HFF-Myc (cell line): ENCODE measurements at places on chromosomes 1 and 21.
A peak's percentile ranks its signal among the peaks of the same experiment; 100 is the strongest.

DNA sequence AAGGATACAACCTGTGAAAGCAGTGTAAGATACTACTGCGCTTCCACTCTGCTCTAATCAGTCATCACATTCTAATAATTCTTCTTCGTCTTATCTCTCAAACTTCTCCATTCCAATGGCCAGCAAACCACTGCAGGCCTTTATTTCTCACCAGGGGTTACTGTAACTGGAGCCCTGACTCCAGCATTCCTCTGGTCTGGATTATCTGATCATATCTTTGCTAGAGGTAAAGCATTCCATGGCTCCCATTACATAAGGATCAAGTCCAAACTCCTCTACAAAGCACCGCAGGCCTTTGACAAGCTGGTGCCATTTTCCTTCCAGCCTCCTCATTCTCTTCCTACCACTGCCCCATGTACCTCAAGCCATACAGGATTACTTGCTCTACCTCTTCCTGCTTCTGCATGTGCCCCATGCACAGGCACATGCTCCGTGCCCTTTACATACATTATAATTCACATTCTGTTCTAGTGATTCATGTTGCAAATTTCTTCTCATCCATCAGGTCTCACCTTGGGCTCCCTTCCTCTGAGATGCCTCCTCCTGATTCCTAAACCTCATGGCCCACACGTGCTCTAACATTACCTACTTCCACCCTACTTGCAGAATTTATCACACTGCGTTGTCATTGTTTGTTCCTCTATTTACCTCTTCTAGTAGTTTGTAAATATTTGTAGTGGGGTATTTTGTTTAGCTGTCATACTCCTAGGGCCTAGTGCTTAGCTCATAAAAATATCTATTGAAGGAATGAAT, 9.3 kb upstream of the SERBP1 start:
- DNase-seq: no peak

- no peak for DNase-seq
These were observed 141.8 kb downstream of the HIVEP3 start for GRCh38 chr1:41776891-41777441.

DNA sequence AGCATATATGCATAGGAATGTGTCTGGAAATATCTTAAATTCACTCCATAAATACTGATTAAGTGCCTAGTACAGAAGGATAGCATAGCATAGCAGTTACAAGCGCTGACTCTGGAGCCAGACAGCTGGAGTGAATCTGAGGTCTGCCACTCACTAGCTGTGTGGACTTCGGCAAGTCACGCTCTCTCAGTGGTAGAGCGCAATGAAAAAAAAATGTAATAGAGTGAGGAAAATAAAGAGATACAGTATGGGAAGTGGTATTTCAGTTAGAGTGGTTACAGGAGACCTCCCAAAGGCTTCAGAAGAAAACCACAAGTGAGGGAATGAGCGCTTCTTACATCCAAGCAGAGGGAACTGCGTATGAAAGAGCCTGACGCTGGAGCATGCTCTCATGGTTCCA, 338.9 kb upstream of the PRMT6 start:
- no peak for DNase-seq

- DNase-seq: no peak
These were observed 143.2 kb upstream of the EDN2 start for GRCh38 chr1:41627491-41628280.

DNA sequence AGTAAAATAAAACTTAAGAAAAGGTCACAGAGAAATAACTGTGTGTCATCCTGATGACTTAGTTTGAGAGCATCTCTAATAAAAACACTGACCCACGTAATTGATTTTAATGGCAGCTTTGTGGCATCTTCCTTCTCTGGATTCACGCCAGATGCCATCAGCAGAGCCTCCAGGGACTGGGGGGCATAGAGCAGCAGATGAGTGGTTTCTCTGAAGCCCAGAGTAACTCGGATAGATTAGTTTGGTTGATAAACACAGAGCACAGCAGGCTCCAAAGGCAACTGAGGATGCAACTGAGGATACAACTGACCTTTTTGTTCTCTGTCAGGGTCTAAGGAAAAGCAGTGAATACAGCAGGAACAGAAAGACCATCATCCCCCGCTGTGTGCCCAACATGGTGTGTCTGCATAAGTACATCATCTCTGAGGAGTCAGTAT, 180.8 kb downstream of the RPS6KC1 start:
- no peak for DNase-seq

GRCh38 chr1:1281533-1282321, 1.5 kb downstream of the SCNN1D start:
- no peak for DNase-seq

DNA sequence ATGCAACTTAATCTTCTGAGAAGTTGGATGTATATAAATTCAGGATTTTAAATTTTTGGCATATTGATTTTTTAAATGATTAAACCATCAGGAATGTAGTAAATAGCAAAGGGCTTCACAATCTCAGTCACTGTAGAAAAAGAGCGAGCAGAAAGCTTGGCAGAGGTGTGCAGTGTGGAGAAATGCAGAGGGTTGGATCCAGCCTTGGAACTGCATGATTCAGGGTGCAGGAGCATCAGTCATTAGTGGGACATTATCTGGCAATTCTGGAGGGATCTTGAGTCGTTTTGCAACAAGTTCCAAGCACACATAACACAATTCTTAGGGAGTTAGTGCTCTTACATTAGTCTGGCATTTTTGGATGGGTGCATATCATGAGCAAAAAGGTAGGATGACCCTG, 267.9 kb downstream of the PLA2G4A start:
- no peak for DNase-seq

- DNase-seq: no peak
These were observed 18.2 kb downstream of the PRRX1 start for GRCh38 chr1:170682169-170682568.

- DNase-seq: peak; percentile 14
These were observed 195.2 kb upstream of the JUN start for GRCh38 chr1:58979086-58979485.

- no peak for DNase-seq
These were observed 352.5 kb upstream of the VAMP3 start for GRCh38 chr1:7418442-7419080.

GRCh38 chr1:119225831-119226230, 85.4 kb upstream of the WARS2 start:
- no peak for DNase-seq

- no peak for DNase-seq
These were observed 1.3 kb downstream of the JAM2 start for GRCh38 chr21:25640202-25640942.

DNA sequence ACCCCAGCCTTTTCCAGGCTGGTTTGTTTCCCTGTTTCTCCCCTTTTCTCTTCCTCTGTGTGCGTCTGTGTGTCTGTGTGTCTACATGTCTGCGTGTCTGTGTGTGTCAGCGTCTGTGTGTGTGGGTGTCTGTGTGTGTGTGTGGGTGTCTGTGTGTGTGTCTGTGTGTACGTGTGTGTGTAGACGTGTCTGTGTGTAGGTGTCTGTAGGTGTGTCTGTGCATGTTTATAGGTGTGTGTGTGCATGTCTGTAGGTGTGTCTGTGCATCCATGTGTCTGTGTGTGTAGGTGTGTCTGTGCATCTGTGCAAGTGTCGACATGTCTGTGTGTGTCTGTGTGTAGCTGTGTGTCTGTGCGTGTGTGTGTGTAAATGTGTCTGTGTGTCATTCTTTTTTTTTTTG, 3.3 kb downstream of the TTLL10 start:
- no peak for DNase-seq

DNA sequence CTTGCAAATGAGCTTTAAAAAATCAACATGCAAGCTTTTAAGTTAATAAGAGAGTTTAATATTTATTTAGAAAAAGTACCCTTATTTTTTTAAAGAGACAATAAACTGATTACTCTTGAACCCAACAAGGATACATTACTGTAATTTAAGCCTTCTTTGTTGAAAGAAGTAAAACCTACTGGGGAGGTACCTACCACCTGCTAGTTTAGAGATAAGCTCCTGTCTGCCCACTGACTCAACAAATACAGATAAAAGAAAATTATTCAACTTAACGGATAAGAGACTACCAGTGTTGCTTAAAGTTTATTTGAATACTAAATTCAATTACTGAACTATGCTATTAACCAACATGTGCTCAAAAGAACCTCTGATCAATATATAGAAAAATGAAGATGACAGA, 23.1 kb downstream of the USP24 start:
- DNase-seq: no peak

- no peak for DNase-seq
These were observed 88.4 kb downstream of the DPYD start for GRCh38 chr1:97832481-97832880.

GRCh38 chr1:111988743-111989453, 570 bp downstream of the KCND3 start:
- no peak for DNase-seq

DNA sequence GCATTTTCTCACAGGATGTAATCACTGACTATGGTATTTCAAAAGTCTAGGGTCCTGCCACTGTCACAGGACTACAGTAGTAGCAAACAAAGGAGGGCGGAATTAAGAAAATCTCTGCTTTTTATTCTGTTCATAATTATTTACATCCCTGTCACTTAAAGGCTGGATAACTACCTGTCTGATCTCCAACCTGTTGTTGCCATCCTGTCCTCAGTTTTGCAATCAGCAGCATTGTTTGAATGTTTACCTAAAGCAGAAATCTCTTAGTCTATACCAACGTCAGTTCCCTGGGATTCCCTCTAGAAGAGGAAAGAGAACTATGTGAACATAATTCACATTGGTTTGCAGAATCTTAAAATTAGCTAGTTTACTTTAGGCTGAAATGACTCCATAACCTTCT, 218.5 kb downstream of the PBX1 start:
- DNase-seq: no peak

DNA sequence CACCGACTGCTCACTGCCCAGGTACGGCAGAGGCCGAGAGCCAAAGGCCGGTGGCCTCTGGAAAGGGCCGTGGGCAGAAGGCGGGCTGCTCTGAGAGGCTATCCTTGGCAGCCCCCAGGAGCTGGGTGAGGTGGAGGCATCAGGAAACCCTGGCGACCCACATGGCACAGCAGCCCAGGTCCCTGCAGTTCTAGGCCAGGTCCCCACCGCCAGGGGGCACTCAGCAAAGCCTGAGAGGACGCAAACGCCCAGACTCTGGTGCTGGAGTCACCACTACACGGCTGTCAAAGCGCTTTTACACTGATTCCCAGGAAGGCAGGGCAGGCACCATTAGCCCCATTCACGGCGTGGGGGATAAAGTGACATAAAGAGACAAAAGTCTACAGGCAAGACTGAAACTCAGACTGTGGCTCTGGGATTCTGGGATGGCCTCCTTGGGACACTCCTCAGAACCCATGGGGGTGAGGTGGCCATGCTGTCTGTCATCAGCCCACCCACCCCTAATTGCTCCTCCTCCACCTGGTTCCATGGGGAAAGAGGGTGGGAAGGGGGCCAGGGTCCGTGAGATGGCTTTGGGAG, 4.9 kb downstream of the PLEKHG5 start:
- DNase-seq: peak; percentile 67

DNA sequence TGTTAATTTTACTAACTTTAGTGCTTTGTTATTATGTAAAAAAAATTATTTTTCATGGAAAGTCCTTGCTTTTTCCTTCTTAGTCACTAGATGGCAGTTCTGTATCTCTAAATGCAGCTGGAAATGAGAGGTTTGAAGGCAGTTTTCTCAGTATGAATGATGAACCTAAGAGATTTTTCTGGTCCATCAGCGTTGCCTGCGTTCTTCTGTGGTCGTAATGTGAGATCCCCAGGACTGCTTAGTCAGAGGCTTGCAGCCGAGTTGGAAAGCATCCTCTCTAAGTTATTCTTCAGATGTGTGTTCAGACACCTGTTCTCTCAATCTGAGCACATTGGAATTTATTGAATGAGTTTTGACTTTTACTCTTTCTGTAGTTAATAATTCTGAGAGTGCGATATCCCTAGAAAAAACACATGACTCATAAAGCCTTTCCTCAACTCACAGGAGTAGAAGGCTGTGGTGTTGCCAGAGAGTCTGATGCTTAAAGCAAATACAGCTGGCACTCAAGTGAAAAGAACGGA, 99.3 kb downstream of the FMN2 start:
- DNase-seq: peak; percentile 92

DNA sequence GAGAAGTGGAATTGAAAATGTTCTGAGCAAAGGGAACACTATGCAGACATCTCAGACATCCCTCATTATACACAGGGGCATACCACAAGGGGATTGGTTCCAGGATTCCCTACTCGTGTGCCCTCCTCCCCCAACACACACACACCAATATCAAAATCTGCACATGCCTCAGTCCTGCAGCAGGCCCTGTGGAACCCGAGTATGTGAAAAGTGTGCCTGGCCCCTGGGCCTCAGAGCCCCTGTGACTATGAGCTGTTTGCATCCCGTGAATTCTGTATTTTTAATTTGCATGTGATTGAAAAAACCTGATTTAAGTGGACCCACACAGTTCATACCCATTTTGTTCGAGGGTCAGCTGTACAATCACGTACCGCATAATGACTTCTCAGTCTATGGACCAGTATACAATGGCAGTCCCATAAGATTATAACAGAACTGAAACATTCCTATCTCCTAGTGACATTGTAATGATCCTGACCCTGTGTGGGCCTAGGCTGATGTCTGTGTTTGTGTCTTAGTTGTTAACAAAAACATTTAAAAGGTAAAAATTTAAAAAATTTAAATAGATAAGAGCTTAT, 11.3 kb downstream of the POU2F1 start:
- no peak for DNase-seq

- no peak for DNase-seq
These were observed 24.9 kb upstream of the PODN start for GRCh38 chr1:53037159-53037558.

- no peak for DNase-seq
These were observed 298.3 kb downstream of the ASTN1 start for GRCh38 chr1:176866011-176866714.

DNA sequence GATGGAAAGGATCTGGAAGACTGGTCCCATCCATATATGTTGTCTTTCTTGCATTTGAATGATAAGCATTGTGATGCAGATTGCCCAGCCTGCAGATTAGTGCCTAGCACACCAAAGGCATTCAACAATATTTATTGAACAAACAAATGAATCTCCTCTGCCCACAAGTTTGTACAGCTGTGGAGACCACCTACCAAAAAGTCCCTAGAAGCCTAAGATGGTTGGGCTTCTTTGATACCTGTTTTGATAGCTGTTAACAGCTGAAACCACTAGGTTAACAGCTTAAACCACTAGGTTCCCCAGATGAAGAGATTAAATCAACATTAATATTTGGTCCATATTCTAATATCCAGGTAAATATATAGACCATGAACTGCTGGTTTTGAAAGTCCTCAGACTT, 9.8 kb downstream of the DUSP10 start:
- DNase-seq: no peak

GRCh38 chr1:169129109-169129784, 22.8 kb downstream of the ATP1B1 start:
- no peak for DNase-seq

DNA sequence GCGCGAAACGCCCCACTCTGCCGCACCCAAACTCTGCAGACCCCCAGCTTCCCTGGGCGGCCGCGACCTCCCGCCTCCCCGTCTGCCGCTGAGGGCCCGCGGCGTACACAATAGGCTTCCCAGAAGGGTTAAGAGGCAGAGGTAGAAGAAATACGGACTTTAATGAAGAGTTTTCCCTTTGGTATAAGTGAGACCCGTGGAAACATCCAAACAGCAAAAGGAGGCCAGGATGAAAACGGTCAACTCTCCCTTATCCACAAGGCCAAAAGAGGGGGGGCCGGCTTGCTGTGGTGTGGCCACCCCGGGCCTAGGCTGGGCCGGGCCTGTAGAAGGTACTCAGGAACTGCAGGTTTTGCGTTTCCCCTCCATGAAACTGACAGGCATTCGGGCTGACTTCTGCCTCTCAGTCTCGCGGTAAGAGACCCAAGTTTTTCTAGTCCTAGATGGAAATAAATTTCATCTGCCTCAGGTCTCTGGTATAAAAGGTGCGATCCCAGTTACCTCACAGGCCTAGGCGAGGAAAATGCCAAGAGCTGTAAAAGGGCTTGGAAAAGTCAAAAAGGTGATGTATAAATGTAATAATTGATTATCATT, 671 bp upstream of the PYGO2 start:
- DNase-seq: no peak
